ENCODE measurements at places on chromosomes 6 and 20.

GRCh38 chr6:63672582-63673129 lies 37.1 kb downstream of the PHF3 start:
- no peaks in the 10 kb centered on the region for H3K27me3 ChIP-seq
- no peak overlapping the region for H3K4me3 ChIP-seq
- no peak overlapping the region for H3K27ac ChIP-seq
- DNase-seq, result no peak
- H3K36me3 ChIP-seq, result peaks cover 9% of the 10 kb centered on the region

GRCh38 chr20:13928901-13929300 lies 61.5 kb downstream of the SEL1L2 start:
- H3K4me3 ChIP-seq, result no peak overlapping the region
- H3K36me3 ChIP-seq, result no peaks in the 10 kb centered on the region
- no peaks in the 10 kb centered on the region for H3K27me3 ChIP-seq

DNA sequence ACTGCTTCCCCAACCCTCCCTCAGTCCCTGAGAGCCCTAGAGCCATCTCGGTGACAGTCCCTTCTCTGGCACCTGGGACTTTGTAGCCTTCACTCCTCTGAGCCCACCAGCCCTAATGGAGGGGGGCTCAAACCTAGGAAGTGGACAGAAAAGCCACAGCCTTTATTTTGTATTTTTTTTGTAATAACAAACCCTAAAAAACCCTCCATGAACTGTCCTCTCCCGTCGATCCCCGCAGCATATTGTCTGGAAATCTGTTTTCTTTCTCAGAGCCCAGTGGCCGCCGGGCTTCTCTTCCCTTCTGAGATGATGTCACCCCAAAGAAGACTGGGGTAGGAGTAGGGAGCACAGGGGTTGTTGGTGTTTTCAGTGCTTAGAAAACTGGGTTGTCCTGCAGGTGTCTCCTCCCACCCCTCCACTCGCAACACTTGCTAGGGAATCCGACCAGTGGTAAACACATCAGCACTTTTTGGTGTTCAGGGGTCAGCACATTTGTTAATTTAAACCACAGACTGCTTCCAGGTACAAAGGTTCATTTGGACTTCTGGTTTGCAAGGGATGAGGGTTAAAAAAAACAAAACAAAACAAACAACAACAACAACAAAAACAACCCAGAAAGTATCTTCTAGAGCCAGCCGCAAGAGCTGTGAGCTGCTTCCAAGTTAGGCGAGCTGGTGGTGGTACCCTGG lies 9.9 kb downstream of the PAX1 start:
- no peaks in the 10 kb centered on the region for H3K4me1 ChIP-seq
- DNase-seq, result no peak
- no peak overlapping the region for H3K4me3 ChIP-seq
- peaks cover 12% of the 10 kb centered on the region for H3K27me3 ChIP-seq
- no peaks in the 10 kb centered on the region for H3K36me3 ChIP-seq

DNA sequence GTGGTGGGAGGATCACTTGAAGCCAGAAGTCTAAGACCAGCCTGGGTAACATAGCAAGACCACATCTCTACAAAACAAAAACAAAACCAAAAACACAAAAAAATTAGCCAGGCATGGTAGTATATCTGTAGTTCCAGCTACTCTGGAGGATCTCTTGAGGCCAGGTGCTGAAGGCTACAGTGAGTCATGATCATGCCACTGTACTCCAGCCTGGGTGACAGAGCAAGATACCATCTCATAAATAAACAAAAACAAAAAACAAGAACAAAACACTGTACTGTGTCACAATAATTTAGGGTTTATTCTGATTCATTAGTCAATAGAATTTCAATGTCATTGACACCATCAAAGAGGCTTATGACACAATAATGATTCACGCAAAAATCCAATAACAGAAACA lies 1121.7 kb upstream of the MAP3K7 start:
- DNase-seq, result no peak
- no peak overlapping the region for H3K4me3 ChIP-seq
- no peaks in the 10 kb centered on the region for H3K4me1 ChIP-seq
- H3K27ac ChIP-seq, result no peak overlapping the region
